Suppressor macrophage (primary cell): ENCODE measurements at places on chromosomes 13 and 19.
A peak's percentile ranks its signal among the peaks of the same experiment; 100 is the strongest.

DNA sequence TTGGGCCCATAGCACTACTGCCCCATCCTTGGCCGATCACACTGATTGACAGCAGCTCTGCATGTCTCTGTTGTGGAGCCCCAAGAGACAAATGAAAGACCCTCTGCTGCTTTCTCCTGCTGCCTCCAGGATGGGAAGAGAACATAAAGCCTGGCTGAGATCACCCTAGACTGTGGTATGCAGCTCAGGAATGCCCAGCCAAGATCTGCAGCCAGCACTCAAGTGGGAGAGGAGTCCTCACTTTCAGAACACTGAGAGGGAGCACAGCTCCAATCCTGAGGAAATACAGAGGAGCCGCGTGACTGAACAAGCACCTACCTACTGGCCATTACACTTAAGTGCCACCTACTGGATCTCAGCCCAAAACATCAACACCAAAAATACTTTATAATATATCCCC is 203.0 kb downstream of the POSTN start:
- DNase-seq, result no peak

- no peak for DNase-seq
Measured at GRCh38 chr13:44471686-44472085, 98.1 kb downstream of the SERP2 start.

DNA sequence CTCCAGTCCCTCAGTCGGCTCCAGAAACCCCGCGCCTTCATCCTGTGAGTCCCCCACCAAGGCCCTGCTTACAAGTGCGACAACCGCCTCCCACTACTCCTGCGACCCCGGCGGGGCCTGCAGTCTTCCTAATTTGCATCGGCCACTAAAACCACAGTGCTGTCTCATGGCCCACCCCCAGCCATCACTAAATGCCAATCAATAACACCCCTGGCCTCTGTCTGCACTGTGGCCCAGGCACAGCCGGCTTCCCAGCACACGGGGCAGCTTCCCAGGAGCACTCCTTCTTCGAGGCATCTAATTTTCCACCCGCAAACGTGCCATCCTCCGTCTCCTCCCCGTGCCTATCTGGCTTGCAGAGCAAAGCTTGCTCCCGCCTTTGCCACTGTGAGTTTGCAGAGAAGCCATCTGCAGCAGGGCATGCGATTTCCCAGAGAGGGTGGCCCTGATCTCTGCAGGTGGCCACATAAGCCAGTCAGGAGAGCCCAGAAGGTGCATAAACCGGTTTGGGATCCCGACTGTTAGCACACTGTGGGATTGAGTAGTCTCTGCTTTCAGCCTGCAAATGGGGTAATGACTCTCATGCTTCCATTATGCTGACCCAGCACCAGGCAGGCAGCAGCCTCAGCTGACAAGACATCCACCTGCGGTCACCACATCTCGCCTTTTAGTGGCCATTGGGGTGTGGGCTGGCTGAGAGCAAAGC is 34.0 kb upstream of the USE1 start:
- DNase-seq, result no peak

- no peak for DNase-seq
Measured at GRCh38 chr13:46541210-46541609, 11.8 kb upstream of the LRCH1 start.

GRCh38 chr19:29497241-29497640 is 28.6 kb upstream of the VSTM2B start:
- no peak for DNase-seq

GRCh38 chr13:29845440-29846056 is 4.9 kb downstream of the UBL3 start:
- peak; percentile 41 for DNase-seq

GRCh38 chr13:100480676-100481075 is 107.9 kb downstream of the GGACT start:
- DNase-seq, result peak; percentile 39

DNA sequence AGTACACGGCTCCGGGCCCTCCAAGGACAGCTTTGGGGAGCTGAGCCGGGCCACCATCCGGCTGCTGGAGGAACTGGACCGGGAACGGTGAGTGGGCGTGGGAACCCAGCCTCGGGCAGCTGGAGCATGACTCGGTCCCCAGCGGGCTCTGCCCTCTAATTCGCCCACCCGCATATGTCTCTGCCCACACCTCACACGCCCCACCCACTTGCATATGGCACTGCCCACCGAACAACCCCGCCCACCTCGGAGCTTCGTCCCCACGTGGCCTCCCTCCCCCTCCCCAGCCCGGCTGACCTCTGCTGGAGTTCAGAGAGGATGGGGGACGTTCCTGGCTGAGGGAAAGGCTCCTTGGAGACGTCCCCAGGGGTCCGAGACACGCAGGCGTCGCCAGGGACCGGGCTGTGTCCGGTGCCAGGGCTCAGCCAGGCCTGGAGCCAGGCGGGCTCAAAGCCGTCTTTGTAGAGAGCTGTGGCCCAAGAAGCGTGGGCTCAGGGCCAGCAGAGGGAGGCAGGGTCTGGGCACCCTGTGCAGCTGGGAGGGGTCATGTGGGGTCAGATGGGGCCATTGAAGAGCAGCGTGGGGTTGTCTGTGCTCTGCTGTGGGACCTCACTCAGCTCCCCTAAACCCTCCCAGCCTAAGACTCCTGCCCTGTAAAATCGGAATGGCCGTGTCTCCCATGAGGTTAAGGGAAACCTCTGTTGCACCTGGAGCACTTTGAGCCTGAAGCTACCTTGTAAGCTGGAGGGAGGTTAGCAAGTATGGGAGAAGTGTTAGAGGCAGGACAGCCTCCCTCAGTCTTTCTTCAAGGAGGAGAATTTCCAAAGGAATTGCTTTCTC is 3.8 kb downstream of the APC2 start:
- peak; percentile 23 for DNase-seq

DNA sequence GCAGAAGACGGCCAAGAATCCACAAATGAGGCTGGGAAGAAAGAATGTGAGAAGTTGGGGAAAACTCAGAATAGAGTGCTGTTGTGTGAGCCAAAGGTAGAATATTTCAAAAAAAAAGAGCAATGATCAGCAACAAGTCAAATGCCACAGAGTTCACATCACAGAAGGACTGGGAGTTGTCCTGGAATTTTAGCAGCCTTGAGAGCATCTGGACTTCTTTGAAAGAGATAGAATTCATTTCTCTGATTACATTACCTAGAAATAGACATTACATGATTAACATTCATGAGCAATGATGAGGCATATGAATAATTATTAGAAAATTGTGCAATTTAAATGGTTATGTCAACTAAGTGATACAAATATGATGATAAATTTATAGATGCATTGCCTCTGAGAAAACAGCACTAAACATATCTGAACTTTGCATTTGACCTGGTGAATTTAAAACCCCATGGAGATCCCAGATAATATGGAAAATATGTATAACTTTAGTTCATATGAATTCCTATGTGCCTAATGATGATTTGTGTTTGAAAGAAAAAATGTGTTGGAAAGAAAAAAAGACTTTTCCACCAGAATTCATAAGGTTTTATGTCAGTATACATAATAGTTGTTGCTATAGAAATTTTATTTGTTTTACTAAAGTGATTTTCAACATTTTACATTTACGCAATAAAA is 186.2 kb downstream of the POSTN start:
- no peak for DNase-seq

DNA sequence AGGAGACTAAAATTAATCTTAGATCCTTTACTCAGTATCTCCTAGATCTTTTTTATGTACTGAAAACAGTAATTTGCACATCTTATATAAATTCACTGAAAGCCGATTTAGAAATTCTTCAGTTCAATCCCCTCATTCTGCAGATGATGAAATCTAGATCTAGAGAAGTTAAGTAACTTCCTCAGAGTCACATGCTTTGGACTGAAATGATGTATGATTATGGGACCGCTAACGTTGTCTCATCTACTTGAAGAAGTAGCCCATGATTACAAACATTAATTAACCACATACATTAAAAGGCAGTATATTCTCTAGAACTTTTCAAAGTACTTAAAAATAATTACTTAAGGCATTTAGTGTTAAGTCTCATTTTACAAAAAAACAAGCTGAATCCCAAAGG is 37.8 kb downstream of the ELF1 start:
- peak; percentile 30 for DNase-seq

DNA sequence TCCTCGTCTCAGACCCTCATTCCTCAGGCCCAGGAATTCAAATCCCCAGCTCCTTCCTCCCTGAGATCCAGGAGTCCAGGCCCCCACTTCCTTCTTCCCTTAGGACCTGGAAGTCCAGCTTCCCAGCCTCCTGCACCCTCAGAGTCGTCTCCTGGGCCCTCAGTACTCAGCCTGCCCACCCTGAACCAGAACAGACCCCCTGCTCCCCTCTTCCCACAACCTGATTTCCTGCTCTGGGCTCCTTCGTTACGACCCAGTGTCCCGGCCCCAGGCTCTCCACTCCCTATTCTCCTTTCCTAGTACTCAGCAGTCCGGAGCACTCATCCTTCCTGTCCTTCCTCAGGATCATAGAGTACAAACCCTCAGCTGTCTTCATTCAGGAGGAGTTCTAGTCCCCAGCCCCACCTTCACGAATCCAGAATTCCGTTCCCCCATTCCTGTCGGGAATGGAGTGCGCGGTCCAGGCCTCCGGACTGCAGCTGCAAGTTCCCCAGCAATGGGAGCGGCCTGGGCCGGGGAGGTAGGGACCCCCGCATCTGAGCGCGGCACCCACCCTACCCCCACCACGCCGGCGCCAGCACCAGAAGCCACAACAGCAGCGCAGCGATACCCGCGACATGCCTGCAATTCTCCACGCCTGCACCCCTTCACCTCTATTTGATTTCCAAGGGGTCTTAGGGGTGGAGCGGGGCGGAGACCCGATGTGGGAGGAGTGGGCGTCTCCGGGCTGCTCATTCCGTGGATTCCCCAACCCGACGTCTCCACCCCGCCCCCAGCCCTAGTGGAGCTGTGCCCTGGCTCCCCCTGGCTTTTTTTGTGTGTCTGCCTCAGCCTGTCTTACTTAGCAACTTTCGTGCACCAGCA is 12.7 kb downstream of the EGLN2 start:
- DNase-seq, result no peak

DNA sequence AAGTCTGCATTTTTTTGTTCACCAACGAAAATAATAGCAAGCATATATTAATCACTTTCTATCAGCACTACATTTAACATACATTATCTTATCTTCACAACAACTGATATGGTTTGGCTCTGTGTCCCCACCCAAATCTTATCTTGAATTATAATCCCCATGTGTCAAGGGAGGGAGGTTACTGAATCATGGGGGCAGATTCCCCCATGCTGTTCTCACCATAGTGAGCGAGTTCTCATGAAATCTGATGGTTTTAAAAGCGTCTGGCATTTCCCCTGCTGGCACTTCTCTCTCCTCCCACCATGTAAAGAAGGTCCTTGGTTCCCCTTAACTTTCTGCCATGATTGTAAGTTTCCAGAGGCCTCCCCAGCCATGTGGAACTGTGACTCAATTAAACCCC is 235.7 kb upstream of the RXFP2 start:
- no peak for DNase-seq

- DNase-seq, result no peak
Measured at GRCh38 chr13:70884196-70884595, 775.9 kb upstream of the KLHL1 start.

GRCh38 chr19:43425567-43426392 is 11.1 kb downstream of the TEX101 start:
- DNase-seq, result peak; percentile 37
